Left ventricle myocardium inferior (tissue), 1 donor: ENCODE measurements at places on chromosomes 1 and 21. TPM values are rescaled to one million over a fixed set of nuclear protein-coding genes. Genes with fewer than 3 reads are reported as not detected.
A peak's percentile ranks its signal among the peaks of the same experiment; 100 is the strongest.

DNA sequence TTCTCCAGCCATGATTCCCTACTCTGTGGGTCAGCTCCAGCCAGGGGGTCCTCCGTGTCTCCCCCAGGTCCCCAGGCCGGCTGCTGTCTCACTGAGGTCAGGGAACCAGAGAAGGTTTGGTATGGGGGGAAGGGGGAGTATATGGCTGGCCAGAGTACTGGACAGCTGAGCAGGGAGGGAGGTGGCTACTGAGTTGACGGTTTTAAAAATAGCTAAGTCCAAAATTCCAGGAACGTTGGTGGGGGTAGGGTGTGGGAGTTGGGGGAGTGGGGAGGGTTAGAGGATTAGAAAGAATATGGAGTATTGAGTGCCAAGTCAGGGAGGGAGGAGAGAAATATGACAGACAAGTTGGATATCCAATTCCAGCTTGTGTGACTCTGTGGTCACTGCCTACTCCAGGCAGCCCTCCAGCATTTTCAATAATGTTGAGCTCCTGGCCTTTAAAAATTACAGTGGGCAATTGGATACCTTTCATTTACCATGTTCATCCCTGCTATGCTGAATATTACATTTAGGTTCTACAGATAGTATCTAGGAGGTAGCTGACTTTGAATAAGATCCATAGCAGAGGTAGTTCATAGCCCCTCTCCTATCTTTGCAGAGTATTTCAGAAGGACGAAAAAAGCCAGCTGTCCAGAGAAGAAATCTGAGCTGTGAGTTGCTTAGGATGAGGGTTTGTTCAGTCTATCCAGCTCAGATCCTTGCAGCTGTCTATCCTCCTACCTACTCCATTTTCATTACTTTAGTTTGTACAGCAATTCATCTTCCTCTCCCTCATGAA lies at the start of gene HJV:
TSS of gene HJV (minus strand) at position 114 of the 781 bp plus-strand sequence. CDS start 1,504 bp downstream, outside the sequence.
- DNase-seq: no peak

- DNase-seq: peak; percentile 53
Measured at GRCh38 chr1:26784023-26784871, 3.5 kb upstream of the PIGV start.

GRCh38 chr1:242196914-242197313 lies 198.0 kb upstream of the MAP1LC3C start:
- no peak for DNase-seq

DNA sequence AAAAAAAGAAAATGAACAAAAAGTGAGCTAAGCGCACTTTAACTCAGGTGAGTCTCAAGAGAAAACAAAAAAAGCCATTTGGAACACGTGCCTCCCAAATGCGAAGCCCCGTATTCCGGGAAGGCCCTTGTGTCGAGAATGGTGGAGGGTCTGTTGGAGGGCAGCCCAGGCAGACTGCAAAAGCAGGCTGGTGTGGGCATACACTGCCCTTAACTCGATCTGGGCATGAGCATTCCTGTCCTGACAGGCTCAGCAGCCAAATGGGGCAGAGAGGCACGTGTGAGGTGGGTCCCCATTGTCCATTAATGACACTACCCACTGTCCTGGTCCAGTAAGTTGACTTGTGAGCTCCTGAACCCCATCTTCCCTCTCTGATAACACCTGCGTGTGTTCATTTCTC lies 57.7 kb downstream of the EVA1C start:
- no peak for DNase-seq

- DNase-seq: no peak
Measured at GRCh38 chr1:21612057-21612456, 57.1 kb downstream of the RAP1GAP start.

- no peak for DNase-seq
Measured at GRCh38 chr1:66436378-66437135, 97.4 kb upstream of the SGIP1 start.

DNA sequence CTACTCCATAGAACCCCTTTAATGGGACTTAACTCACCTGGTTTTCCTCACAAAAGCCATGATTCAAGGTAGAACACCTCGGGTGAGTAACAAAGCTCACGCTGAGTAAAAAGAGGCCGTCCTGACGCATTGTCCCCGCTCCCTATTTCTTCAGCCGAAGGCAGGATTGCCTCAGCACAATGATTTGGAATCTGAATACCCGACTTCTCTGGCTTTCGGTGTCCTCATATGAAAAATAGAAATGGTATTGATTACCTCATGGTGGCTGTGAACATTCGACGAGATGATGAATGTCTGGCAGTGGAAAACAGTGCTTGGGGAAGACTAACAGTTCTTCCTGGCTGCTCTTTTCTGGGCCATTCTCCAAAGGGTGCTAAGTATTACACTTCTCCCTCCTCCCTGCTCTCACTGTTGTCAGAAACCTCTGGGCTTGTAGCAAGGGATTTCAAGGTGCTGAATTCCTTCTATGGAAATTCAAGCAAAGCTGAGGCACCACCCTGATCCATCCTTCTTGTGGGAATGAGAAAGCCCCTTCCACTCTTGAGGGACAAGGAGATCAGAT lies 148.3 kb downstream of the C1orf94 start:
- no peak for DNase-seq

DNA sequence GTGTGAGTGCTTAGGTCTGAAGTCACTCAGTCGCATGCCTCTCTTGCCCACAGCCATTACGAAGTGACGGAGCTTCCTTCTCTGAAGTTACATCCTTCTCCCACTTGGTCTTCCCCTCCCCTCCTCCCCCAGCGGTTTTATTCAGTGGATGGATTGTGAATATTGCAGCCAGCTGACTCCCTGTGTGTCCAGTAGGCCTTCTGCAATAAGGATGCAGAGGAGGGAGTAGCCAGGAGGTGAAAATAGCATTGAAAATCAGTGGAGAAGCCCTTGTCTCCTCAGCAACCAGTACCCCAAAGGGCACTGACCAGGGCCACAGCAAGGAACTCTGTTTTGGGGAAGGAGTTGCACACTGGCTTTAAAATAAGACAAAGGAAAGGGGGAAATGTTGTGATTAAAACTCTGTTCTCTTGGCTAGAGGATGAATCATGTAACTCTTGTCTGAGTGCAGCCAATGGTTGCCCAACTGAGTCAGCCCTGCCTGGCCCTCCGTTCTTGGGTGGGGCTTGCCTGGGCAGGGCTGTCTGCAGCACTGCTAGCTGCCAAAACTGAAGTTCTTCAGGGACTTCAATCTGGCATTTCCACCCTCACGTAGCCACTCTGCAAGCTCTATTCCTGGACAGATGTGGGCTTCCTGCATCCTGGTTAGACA lies 4.3 kb downstream of the S100A10 start:
- peak; percentile 60 for DNase-seq

DNA sequence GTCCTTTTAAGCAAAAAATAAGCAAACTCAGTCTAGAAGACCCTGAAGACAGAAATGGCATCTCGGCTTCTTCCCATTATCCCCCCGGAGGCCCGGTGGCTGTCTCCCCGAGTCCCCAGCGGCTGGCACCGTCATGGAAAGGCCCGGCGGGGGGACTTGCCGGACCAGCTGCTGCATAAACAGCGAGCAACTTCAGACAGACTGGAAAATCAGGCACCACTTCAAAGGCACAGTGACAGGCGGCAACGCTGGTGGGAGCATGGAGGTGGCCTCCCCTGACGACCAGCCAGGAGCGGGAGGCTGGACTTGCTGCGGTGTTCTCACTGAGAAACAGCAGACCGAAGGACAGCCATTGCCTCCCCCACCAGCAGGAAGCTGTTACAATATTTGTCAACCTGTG lies 18.4 kb upstream of the C1QA start:
- DNase-seq: no peak

DNA sequence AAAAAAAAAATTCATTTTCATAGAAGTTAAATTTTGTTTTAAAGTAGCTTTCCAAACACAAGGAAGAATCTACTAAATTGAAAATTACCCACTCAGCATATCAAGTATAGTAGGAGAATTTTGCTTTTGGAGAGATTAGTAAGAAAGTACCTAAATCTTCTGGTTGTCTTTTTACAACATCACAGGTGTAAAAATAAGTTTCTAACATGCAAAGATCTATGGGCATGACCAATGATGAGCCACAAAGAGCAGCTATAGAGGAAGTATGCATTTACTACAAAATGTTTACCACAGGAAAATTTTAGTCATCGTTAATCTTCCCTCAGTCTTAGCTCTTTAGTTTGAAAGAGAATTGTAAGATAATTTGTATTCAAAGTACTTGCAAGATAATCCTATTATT lies 28.1 kb downstream of the ANGPTL3 start:
- no peak for DNase-seq

GRCh38 chr1:219433001-219433400 lies 179.9 kb downstream of the ZC3H11B start:
- peak; percentile 19 for DNase-seq

GRCh38 chr1:19622204-19622603 lies 21.9 kb upstream of the NBL1 start:
- no peak for DNase-seq

DNA sequence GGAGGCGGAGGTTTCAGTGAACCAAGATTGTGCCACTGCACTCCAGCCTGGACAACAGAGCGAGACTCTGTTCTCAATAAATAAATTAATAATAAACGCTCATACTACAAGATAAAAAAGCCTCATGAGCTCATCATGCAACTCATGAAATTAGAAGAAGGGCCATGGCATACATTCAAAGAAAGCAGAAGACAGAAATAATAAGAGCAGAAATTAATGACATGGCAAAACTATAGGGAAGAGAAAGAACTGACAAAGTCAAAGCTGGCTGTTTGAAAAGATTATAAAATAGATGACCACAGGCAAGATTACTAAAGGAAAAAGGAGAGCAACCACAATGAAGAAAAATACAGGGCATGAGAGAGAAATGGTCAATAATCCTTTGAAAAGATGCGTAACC lies 14.7 kb upstream of the FUCA1 start:
- no peak for DNase-seq

GRCh38 chr1:182069028-182069466 lies 7.5 kb upstream of the ZNF648 start:
- DNase-seq: peak; percentile 36

GRCh38 chr21:34771512-34772028 lies 102.8 kb downstream of the CLIC6 start:
- DNase-seq: no peak

DNA sequence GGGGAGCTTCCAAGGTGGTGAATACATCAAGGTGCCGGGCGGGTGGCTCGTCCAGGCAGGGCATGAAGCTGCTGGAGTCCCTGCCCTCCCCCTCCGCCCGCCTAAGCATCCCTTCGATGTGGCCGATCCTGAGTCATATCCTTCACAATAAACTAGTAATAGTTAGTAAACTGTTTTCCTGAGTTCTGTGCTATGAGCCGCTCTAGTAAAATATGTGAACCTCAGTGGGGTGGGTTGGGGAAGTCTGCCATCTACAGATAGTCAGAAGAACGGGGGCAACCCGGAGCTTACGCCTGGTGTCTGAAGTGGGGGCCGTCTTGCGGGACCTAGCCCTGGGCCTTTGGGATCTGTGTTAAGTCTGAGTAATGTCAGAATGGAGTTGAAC lies 21.6 kb downstream of the C2CD2 start:
- no peak for DNase-seq

TLCD4 gene
- 75.7 TPM for total RNA-seq

CFHR1 gene
- total RNA-seq: not detected

C1orf105 gene
- total RNA-seq: 8.5 TPM

ZCCHC17 gene
- total RNA-seq: 12.2 TPM
